NCI-H1694 (cell line): ENCODE measurements at places on chromosomes 3 and 15.

DNA sequence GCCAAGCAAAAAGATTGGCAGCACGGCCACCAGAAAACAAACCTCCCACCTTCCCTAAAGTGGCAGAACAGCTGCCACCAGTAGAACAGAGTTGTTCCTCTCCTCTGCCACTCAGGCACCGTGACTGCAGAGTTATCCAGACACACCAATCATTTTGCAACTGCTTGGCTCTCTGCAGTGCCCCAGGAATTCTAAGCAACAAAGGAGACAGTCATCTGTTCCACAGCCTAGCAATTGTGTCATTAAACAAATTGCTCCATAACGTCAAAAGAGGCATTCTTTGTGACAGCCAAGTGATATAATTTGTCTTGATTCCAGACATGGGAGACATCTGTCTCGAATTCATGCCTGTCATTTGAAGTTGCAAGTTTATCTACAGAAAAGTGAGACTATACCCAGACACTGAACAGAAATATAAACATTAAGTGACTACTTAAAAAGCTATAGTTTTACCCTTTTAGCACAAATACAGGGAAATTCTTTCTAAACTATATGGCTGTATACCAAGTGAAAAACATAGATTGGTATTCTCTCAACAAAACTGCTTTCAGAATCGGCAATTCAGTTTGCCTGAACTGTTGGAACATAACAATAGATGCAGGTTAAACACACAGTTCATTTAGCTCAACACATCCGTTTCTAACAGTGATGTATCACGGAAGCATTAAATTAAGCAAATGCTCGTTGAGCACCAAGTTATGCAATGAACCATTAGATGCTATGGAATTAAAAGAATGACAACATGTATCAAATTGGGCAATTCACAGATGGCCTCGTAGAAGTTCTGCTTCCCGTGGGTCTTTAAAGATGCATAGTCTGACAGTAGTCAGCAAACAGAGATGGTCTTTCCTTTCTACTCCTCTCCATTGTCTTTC is 281.3 kb downstream of the FGF12 start:
- DNase-seq = peak; percentile 19

- DNase-seq = no peak
Observed at GRCh38 chr15:85646538-85647091, 148.1 kb downstream of the KLHL25 start.

- DNase-seq = no peak
Observed at GRCh38 chr3:99845999-99846398, 28.3 kb downstream of the CMSS1 start.

- no peak for DNase-seq
Observed at GRCh38 chr3:159806412-159806811, 182.2 kb upstream of the IL12A start.

DNA sequence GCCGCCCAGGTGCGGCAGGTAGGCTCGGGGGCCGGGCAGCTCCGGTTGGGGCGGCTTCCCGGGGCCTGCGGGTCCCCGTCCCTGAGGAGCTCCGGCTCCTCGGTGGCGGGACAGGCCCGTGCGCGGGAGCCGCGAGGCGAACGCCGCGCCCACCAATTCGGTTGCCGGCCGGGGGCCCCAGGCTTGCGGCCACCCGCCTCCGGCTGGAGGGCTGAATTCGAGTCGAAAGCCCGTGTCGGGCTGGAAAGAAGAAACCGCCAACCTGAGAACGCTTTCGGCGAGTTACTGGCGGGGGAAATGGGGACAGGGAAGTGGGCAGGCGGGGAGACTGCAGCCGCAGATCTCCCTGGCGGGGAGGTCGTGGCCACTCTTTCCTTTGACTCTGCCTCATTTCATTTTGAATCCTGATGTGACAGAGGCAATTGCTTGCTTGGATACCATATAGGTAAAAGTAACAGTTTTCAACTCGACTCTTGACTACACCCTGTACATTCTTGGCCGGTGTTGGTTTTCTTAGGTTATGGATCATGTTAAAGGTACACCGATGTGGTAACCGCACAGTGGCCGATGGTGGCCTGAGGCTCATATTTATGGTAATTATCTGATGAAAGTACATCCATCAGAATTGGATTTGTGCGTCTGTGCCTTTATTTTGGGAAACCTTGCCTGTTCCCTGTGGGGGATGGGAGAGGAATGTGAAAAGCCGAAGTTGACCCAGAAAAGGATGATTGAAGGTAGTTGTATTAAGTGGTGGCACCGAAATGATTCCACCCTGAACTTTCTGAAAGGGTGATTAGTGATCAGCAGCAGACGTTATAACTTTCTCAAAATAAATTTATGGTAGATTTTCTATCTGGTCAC is 1.7 kb downstream of the B3GNT5 start:
- no peak for DNase-seq

DNA sequence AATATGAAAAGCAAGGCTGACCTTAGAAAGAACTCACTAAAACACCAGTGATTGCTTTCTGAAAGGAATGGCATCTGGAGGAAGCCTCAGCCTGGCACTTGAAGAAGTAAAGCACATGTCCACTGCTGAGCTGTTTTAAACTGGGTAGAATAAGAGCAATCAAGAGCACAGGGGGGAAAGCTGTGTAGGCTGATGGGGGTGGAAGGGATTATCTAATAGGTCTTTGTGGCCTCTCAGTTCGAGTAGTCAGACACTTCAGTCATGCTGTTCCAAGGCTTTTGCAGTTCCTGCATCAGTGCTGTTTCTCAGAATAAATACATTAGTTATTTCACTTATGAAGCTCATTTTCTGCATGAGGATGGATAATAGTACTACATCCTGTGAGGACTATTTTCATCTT is 22.6 kb downstream of the CCDC191 start:
- no peak for DNase-seq

- DNase-seq = no peak
Observed at GRCh38 chr15:49693498-49693897, 72.7 kb downstream of the DTWD1 start.

- peak; percentile 26 for DNase-seq
Observed at GRCh38 chr15:101250341-101250831, 1.5 kb downstream of the CHSY1 start.

- DNase-seq = no peak
Observed at GRCh38 chr3:79604681-79605080, 163.1 kb downstream of the ROBO1 start.

DNA sequence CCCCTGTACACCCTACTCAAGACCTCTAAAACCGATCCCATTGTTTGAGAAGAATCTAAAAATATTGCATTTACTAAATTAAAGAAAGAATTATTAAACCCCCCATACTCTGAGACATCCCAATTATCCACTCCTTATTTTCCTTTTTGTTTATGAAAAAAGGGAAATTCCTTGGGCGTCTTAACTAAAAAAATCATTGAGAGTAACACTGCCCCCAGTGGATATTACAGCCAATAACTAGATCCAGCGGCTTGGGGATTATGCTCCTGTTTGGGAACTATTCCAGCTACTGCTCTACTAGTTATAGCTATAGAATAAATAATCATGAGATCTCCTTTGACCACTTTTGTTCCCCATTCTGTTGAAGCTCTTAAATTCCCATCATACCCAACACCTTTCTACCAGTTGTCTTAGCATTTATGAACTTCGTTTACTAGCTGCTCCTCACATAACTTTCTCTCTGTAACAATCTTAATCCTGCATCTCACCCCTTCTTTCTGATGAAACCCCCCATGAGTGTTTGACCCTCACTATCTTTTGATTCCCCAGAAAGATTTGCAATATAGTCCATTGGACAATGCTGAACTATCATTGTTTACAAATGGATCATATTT is 12.7 kb upstream of the CFAP91 start:
- DNase-seq = peak; percentile 5
